Stimulated activated naive B cell treated with anti-CD40 and anti-IgM and Interleukin-4, amounts not matched to agents 10 μg/mL and 1 μg/mL and 100 μg/mL, for 72 hours (primary cell): ENCODE measurements at places on chromosomes 11 and 22.

GRCh38 chr11:60059521-60060240 lies 3.2 kb downstream of the MS4A3 start:
- no peak for DNase-seq

DNA sequence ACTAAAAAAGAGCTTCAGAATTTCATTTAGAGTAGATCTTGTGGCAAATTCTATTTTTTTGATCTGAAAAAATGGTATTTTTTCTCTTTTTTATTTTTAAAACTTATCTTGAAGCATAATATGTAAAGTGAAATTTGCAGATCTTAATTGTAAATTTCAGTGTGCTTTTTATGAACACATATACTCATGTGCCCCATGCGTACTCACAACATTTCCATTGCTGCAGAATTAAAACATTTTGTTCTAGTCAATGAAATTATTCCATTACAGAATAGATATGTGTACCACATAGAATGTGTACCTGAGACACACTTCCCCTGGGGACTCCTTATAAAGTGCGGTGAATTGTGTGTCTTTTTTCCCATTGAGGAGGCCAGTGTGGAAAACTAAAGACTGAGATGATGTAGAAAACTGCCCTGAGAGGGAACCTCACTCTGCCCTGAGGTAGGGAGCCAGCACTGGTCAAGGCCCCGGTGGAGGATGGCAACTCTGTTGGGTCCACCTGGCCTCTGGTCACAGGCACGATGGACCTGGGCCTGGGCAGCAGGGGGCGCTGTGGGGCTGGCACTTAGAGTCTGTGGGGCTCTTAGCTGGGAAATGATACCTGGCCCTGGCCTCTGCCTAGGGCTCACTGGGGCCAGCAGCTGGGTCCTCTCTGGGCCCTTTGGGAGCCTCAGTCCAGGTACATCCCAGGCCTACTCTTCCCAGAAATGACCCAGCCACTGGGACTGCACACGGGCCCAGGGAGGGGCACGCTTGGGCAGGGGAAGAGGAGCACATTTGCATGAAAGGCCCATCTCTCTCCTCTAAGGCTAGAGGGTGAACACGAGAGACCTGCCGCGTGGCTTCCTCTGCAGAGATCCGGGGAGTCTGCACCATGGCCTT lies 77.9 kb upstream of the TOP3B start:
- peak; percentile 55 for DNase-seq

- DNase-seq: no peak
These were observed 20.1 kb downstream of the TSPAN18 start for GRCh38 chr11:44746894-44747293.

DNA sequence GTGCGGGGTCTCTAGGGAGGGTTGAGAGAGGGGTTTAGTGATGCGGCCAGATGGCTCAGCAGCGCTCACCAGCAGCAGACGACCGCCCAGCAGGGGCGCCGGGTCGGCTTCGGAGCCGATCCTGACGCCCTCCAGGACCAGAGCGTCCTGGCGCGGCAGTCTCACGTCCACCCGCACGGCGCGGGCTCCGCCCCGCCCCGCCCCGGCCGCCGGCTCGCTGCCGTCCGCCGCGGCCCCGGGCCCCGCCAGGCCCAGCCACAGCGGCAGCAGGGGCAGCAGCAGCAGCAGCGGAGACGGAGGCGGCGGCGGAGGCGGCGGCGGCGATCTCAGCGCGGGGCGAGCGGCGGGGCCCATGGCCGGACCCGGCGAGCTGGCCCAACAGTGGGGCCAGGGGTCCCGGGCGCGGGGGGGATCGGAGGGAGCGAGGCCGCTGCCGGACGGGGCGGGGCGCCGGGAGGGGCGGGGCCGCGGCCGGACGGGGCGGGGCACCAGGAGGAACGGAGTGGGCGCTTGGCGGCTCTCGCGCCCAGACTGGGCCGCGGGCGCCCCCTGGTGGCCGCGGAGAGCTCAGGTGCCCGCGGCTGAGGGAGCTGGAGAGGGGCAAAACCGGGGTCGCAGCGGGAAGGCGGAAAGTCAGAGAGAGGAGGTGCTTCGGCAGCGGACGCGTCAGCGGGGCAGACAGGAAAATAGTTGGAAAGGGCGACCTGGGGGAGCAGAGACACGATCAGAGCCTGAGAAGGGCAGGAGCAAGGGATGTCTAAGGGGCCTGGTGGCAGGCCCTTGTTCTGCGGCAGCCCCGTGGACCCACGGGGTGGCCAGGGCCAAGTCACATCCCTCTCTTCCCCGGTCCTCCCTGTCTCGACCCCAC lies at the start of gene RNF215:
RNF215 (minus strand) TSS at position 452 of the 868 bp plus-strand sequence; CDS start at position 354, 98 bp downstream.
- DNase-seq: peak; percentile 76

DNA sequence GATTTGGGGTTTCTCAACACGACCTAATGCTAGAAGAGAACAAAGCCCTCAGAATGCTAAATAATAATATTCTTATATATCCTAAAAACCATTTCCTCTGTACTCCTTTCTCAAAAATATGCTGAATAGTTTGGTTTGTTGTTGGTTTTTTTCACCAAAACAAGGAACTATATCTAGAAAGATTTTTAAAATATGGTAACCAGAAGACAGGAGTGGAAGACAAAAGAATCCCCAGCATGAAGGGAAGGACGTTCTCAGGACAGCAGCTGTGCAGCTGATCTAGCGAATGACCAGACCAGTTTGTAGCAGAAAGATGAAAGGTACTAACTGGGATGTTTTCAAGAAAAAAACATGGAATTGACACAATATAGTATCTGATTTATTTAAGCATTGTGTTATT lies 19.3 kb downstream of the FEZ1 start:
- no peak for DNase-seq

- no peak for DNase-seq
These were observed 118.5 kb upstream of the TIMP3 start for GRCh38 chr22:32682990-32683389.
